Mesendoderm (in vitro differentiated cells): ENCODE measurements at places on chromosomes 5 and 9.

- DNase-seq = no peak
Measured at GRCh38 chr9:120424248-120424647, 155.7 kb downstream of the CDK5RAP2 start.

GRCh38 chr5:38615981-38616451, 59.6 kb upstream of the LIFR start:
- DNase-seq = peak; percentile 66

DNA sequence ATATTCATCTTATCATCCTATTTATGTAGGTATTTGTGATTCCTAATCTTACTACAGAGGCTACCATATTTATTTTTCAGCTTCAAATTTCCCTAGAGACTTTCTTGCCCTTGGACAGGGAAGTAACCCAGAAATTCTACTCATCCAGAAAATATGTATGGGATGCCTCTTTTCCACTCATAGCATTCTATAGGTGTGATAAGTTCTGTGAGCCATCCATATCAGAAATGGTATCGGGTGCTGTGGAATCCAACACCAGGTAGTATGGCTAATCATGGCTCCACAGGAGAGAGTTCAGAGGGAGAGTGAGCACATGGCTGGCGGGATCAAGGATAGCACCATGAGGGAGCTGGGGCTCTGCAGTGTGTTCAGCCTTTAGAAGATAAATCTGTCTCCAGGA, 349.3 kb upstream of the ACTBL2 start:
- no peak for DNase-seq

- DNase-seq = peak; percentile 36
Measured at GRCh38 chr5:164345853-164346252, 840.4 kb downstream of the MAT2B start.

DNA sequence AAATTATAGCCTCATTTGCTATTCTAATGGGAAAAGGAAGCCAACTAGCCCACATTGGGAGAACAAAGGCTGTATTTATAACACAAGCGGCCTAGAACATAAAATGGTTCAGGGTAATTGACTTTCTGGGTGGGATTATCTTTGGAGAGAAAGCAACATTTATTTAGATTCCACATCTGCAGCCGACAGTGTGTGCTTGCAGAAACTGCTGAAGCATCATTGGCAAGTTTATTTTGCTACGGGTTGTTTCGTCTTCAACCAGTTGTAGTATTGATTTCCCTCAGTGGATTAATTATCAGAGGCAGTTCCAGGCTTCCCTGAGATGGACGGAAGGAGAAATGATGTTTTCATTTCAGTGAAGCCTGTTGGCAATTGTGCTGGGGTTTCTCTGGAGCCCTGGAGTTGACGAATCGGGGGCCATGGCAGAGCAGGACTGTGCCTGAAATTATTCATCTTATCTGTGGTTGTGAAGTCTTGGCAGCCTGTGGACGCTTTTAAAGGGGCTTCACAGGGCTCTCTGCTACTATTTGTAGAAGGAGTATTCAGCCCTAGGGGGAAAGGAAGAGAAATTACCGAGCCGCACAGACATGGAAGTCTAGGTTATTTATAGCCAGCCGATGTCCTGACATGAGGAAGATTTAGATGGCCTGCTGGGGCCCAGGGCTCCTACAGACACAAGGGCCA, 290.6 kb upstream of the IRX4 start:
- DNase-seq = no peak

- no peak for DNase-seq
Measured at GRCh38 chr5:7418276-7418675, 22.3 kb downstream of the ADCY2 start.

GRCh38 chr5:98902733-98903132, 26.1 kb downstream of the CHD1 start:
- DNase-seq = no peak

GRCh38 chr5:98206566-98206965, 566.9 kb upstream of the RGMB start:
- DNase-seq = no peak

GRCh38 chr9:114037961-114038723, 40.0 kb downstream of the AMBP start:
- peak; percentile 31 for DNase-seq

DNA sequence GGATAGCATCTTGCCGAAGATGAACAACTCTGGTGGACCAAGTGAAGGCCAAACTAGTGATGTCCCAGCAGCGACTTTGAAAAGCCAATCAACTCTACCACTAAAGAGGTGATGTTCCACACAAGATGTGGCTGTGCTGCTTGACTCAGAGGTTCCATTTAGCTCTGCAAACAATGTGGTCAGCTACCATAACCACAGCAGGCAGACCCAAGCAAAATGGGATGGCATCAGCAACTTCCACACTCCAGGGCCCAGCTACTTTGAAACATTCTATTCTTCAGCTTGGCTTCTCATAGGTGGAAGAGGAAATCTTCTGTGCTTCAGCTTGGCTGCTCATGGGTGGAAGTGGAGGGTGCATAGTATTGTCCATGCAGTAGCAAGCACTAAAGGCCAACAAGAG, 70.5 kb downstream of the IRX2 start:
- no peak for DNase-seq

DNA sequence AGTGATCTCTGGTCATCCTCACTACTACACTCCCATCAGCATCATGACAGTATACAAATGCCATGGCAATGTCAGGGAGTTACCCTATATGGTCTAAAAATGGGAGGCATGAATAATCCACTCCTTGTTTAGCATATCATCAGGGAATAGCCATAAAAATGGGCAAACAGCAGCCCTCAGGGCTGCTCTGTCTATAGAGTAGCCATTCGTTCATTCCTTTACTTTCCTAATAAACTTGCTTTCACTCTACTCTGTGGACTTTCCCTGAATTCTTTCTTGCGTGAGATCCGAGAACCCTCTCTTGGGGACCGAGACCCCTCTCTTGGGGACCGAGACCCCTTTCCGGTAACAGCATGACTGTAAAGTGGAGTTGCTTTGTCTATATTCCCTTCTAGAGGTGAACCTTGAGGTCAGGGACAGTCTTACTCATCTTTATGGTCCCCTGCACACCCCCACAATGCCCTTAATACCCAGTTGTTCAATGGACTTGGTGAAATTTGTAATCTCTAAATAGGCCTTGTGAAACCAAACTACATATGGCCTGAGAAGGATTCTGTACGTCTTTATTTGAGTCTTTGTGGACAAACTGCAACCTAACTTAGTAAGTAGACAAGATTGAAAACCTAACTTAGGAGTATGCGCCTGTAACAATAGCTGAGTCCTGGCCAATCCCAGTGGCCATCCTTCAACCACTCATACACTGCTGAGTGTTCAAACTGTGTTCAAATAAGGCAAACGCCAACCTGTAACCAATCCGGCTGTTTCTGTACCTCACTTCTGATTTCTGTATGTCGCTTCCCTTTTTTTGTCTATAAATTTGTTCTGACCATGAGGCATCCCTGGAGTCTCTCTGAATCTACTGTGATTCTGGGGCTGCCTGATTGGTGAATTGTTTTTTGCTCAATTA, 32.3 kb upstream of the UBTD2 start:
- DNase-seq = no peak

DNA sequence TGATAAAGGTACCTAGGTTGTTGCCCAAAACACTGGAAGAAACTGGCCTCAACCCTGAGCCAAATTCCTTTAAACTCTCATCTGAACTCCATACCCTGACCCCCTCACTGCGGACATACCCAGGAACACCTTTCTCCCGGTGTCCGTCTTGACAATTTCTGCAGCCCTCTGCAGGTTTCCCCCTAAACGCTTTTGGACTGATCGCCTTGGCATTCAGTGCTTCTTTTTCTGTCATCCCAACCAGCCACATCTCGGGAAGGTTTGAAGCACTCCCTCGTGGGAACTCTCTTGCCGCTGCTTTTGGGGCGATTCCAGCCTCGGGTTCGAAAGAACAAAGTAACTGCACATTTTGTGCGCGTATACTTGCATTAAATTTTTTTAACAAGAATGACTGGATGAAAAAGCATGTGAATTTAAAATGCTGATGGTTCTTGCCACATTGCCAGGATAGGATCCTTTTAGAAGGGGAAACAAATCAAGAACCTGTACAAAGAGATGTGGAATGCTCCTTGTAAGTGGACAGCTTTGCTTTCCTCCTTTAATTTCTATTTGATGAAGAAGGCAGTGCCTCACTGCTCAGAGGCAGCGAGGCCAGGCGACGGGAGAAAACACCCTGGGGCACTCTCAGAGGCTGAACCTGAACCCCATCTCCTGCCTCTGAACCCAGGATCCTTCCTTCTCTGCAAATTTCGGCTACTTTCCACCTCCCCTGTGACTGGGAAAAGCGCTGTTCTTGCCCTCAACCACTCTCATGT, 615 bp downstream of the PSMD5 start:
- DNase-seq = peak; percentile 28

DNA sequence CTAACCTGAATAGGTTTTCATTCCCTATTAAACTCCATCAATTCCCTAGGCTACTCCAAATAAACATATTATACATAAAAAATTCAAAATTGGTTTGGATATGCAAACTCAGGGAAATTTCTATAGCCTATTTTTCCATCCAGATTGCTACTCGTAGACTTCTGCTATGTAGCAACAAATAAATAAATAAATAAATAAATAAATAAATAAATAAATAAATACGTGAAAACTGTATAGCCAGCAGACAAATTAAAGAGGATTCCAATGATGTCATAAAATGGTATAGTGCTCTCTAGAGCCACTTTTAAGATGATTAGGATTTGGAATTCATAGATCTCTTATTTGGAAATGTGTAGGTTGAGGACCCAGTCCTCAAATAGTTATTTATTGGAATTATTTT, 1193.2 kb upstream of the NUDT12 start:
- no peak for DNase-seq

GRCh38 chr5:136046246-136046645, 17.5 kb downstream of the TGFBI start:
- no peak for DNase-seq

DNA sequence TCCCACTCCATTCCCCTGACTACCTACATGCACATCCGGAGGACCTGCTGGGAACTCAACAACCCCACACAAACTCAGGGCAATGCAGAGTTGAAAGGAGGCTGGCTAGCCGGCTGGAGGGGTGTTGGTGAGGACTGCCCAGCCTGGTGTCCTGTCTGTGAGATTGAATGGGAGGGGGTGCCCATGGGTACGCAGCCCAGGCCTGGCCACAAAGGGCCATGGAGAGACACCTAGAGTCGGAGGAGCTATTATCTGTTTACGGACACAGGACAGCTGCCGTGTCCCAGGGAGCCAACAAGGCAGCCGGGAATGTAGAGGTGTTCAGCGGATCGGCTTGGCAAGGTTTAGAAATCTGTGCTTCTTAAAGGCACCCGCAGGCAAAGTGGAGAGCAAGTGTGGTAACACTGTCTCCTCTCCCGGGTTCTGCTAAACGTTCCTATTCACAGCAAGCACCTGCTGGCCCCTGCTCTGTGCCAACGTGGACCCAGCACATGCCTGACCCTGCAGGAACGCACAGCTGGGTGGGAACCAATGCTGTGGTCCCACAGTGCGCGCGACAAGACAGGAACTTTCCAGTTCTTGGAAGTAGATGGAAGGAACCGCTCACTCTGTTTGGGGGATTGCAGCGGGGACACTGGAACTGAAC, 166.7 kb downstream of the DAB2IP start:
- DNase-seq = no peak

GRCh38 chr9:97411789-97412625, at the start of gene TDRD7:
TDRD7 (plus strand) TSS chr9:97412096; CDS start chr9:97428466, 16,370 bp downstream.
- DNase-seq = peak; percentile 56

DNA sequence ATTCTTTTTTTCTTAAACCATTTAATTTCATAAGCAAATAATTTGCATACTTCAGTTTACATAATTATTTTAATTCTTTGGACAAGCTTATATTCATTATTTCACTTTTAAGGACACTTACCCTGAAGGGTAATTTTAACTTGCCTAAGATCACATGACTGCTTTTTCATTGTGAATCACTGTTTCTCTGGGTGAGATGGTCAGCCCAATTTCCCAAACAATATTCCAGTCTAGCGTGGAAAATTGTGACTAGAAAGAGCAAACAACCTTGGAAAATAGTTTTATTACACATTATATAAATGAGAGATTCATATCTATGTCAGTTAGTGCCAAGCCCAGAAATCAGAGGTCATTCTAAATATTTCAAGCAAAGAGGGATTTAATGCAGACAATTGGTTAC, 21.4 kb upstream of the JAKMIP2 start:
- DNase-seq = no peak

- no peak for DNase-seq
Measured at GRCh38 chr5:168023191-168023590, 268.3 kb upstream of the WWC1 start.

GRCh38 chr5:41966401-41967105, 41.5 kb downstream of the FBXO4 start:
- no peak for DNase-seq

GRCh38 chr9:19976226-19976625, 187.4 kb upstream of the SLC24A2 start:
- no peak for DNase-seq

DNA sequence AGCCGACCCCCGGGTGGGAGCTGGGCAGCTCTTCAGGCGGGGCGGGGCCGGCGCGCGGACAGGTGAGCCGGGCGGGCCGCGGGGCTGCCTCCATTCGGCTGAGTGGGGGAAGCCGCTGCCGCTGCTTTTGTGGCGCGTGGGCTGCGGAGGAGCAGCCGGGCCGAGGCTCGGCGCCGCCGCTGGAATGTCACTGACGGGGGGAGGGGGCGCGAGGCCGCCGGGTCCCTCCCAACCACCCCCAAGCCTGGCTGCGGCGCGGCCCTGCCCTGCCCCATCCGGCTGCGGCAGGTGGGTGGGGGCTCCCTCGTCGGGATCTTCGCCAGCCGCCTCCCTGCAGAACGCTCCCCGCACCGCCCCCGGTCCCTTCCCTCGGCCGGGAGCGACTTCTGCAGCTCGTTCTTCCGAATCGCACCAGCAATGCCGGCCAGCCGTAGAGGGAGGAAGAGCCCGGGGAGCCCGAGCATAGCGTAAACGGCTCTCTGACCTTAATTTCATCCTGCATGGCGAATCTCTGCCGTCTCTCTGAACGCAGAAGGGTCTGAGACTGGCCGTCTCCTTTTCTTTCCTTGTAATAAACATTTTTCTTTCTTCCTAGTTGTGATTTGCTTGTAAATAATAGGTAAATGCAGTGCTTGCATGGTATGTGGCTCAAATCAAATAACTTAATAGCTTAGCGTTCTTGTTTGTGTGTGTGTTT, 505 bp downstream of the SPTAN1 start:
- DNase-seq = peak; percentile 65

DNA sequence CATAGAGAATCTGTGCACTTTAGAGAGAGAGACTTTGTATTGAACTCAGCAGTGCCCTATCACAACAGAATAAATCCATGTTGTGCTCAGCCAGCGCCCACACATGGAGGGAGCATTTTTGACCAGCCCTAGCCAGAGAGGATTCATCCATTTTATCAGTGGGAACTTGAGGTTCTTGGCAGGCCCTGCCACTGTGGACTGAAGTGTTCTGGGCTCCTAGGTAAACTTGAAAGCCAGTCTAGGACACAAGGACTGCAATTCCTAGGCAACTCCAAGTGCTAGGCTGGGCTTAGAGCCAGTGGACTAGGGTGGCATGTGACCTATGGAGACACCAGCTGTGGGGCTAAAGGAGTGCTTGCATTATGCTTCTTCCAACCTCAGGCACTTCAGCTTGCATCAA, 523.5 kb downstream of the CDH12 start:
- no peak for DNase-seq
